Hematopoietic multipotent progenitor cell treated with erythropoietin and hydrocortisone succinate and interleukin-3 and kit ligand, for 15 days (in vitro differentiated cells): ENCODE measurements at places on chromosomes 11 and 22.
A peak's percentile ranks its signal among the peaks of the same experiment; 100 is the strongest.

- DNase-seq, result no peak
Observed at GRCh38 chr11:118051136-118051610, 25.7 kb upstream of the TMPRSS4 start.

DNA sequence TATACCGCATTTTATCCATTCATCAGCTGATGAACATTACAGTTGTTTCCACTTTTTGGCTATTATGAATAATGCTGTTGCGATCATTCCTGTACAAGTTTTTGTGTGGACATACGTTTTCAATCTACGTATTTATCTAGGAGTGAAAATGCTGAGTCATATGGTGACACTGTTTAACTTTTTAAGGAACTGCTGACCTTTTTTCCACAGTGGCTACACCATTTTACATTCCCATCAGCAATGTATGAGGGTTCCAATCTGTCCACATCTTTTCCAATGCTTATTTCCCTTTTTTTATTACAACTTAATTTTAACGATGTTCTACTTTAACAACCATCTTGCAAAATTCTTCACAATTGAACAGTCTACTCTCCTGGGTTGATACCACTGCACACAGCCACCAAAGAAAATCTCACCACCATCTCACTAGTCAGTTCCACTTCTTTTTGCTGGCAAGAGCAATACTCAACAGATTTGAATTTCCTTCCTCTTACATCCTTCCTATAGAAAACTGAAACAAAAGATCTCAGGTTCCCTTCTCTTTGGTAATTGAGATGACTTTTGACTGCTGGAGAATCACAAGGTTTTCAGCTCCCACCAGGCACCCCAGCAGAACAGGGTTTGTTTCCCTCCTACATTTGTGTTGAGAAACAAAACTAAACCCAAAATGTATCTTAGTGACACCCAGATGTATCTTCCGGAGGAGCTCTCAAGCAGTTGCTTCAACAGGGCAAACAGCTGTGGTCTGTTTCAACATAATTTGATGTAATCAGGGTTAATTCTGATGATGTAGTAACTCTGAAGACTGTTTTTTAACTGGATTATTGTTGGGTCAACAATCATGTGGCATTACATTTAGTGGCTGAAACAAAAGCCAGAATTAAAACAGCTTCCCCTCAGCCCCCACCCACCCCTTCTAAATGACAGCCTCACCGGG is 7.0 kb upstream of the GAB2 start:
- DNase-seq, result no peak

DNA sequence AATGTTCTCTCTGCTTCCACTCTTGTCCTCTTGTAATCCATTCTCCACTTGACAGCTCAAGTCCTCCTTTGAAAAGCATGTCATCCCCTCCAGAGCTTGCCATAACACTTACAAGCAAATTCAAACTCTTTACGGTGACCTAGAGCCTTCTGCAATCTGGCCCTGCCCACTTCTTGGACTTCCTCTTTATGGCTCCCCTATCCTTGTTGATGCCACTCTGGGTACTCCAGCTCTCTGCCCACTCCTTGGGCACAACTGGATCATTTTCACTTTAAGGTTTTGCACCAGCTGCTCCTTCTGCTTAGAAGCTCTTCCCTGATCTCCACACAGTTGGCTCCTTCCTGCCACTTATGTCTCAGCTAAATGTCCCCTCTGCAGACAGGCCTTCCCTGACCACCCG is 217.9 kb downstream of the DSCAML1 start:
- no peak for DNase-seq

- DNase-seq, result no peak
Observed at GRCh38 chr22:44634426-44635321, 67.3 kb upstream of the PRR5 start.

- no peak for DNase-seq
Observed at GRCh38 chr11:93498161-93498560, 45.0 kb downstream of the SMCO4 start.

DNA sequence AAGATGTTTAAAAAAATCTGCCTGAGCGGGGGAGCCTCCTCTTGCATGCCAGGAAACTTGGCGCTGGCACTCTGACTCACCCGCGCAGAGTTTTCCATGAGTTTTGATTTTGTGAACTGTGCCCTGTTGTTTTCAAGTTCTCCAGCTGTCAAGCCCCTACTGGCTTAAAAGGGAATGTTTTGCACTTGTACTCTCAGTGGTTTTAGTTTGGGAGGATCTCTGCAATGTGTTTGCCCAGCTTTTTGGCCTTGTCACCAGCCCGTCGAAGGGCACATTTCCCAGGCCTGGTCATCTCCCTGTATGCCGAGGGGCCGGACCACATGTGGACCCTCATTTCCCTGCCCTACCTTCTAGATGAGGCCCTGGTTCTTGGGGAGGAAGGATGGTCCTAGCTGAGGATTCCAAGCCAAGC is 12.2 kb downstream of the MRGPRF start:
- DNase-seq, result no peak

GRCh38 chr11:116579857-116580727 is 192.7 kb downstream of the BUD13 start:
- DNase-seq, result no peak

- DNase-seq, result peak; percentile 51
Observed at GRCh38 chr11:96464700-96465307, 75.0 kb downstream of the JRKL start.

- DNase-seq, result no peak
Observed at GRCh38 chr11:16987205-16987568, 27.0 kb downstream of the PLEKHA7 start.

DNA sequence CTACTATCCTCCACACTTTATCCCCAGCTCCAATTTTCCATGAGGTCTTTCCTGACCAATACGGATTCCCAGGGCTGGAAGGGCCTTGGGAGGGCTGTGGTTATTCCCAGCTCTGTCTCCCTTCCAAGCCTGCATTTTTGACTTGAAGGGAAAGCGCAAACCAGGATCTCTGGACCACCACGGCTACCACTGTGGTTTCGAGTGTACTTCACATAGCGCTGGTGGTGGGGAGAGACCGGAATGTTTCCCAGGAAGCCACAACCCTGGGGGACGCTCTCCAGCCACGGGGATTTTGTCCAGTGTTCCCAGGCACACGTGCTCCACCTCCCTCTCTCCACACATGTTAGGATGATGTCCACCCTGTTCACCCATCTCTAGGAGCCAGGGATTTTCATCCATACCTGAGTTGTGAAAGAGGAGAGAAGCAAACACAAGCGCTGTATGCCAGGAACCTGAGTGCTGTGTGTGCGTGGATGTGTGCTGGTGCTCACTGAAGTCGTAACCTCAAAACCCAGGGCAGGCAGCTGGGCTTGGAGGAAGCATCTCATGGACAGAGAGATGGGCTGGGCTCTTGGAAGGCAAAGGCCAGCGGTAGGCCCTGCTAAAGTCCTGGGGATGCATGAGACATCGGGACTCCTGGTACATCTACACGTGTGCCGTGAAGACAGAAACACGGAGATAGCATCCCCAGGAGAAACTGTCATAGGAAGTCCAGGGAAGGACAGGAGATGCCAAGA is 1.3 kb upstream of the NPTXR start:
- no peak for DNase-seq

GRCh38 chr11:41970681-41971080 is 511.2 kb upstream of the LRRC4C start:
- no peak for DNase-seq

- DNase-seq, result no peak
Observed at GRCh38 chr11:75490221-75491181, 35.2 kb downstream of the GDPD5 start.

DNA sequence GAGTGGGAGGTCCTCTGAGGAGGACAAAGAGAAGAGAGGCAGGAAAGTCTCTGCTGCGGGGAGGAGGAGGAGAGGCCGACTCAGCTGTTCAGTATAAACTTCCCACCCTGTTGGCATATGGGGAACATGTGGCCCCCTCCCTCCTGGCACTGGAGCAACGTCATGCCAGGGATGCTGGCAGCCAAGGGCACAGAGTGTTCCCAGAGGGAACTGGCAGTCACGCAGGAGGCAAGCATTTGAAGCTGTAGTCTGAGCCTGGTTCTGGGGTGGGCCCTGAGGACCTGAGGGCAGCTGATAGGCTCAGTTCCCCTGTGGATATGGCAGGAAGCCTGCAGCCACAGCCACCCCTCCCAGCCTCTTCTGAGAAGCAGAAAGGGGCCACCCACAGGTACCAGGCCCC is 67.1 kb upstream of the TSPAN18 start:
- DNase-seq, result no peak

DNA sequence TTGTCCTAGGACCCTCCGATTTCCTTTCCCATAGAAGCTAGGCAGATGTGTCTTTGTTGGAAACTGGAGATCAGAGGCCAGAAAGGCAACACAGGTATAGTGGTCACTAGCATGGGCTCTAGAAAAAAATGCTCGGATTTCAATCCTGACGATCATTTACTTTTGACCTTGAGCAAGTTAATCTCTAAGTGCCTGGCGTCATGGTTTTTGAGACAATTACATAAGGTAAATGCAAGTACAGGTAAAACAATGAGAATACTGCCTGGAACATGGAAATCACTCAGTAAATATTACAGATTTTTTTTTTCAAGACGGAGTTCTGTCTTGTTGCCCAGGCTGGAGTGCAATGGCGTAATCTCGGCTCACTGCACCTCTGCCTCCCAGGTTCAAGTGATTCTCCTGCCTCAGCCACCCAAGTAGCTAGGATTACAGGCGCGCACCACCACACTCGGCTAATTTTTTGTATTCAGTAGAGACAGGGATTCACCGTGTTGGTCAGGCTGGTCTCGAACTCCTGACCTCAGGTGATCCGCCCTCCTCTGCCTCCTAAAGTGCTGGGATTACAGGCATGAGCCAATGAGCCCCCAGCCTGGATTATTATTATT is 1.1 kb upstream of the DENND5A start:
- no peak for DNase-seq

DNA sequence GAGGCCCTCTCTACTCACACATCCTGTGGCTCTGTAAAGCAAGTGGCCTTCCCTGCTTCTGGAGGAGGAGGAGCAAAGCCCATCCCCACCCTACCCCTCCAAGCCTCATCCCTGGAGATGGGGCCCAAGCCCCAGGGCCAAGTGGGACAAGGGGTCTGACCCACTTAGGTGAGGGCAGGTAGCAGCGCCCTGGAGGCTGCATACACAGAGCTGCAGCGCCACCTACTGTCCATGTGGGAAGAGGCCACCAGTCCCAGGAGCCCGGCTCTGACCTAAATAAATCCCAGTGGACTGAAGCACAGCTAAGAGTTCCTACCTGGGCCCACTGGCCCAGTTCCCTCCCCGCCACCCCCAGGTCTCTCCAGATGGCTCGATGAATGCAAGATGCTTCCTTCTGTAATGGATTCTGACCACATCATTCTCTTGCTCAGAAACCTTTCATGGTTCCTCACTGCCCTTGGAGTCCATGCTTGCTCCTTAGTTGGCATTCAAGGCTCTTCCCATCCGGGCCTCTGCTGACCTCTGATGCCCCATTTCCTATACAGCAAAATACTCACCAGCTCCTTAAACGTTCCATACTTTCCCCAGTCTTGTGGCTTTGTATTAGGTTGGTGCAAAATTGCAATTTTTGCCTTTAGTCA is 62.1 kb downstream of the THAP12 start:
- DNase-seq, result peak; percentile 78

- DNase-seq, result no peak
Observed at GRCh38 chr22:39028281-39028680, 7.4 kb downstream of the APOBEC3D start.

- peak; percentile 73 for DNase-seq
Observed at GRCh38 chr22:26367402-26368245, 61.4 kb upstream of the ASPHD2 start.

DNA sequence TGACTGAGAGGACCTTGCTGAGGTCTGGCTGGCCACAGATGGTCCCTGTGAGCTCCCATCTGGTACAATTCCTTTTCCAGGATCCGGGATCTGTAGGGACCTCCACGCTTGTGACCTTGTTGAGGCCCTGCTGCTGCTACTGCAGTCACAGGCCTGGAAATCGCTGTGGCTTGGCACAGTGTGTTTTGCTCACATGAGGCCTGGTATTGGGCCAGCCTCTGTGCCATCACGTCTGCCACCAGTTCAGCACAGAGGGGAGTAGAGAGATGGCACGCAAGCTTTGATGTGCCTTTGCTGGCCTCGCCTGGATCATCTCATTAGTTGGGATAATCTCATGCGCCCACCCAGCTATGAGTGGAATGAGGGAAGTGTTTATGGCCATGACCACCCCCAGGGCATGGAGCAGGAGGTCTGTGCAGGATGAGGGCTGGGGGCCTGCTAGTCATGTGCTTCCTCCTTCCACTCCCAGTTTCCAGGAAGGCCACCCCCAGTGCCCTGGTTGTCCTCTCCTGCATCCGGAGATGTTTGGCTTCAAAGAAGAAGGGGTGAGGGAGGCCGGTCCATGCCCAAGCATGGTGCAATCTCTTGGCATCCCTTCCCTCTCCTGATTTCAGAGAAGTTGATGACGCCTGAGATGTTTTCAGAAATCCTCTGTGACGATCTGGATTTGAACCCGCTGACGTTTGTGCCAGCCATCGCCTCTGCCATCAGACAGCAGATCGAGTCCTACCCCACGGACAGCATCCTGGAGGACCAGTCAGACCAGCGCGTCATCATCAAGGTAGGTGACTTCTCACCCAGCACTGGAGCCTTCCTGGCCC is 22.4 kb downstream of the DERL3 start:
- no peak for DNase-seq

- no peak for DNase-seq
Observed at GRCh38 chr11:61507962-61508861, at the start of gene LRRC10B. Gene LRRC10B (plus strand): TSS chr11:61508749. CDS start chr11:61508999, 250 bp downstream.

- no peak for DNase-seq
Observed at GRCh38 chr11:65557280-65558001, 718 bp downstream of the LTBP3 start.

DNA sequence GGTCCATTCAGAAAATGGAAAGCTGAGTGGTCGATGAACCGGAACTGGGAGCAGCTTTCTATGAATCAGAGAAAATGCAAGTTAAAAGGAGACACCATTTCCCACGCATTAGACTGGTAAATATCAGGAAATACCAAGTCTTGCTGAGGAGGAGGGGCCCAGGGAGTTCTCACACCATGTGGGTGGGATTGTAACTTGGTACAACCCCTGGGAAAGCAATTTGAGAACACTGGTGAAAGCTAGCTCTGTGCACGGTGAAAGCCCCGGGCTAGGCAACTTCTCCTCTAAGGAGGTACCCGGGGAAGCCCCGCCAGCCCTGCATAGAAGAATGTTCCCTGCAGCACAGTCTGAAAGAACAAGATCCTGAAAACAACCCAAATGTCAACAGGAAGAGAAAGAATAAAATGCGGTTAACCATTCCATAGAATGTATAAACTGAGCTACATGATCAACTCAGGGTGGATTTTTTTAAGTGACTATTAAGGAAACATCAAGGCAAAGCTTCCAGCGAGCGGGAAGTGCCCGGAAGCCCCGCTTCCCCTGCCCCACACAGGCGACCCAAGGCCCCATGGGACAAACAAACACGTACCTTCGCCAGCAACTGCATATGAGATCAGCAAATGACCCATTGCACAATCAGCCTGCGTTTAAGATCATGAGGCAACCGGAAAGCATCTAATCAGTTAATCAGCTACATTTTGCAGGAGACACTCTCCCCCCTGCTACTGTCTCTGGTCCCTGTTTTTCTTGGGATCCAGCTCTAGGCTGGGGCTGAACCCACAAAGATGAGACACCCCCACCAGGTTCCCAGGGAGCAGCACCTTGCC is 11.3 kb downstream of the SHANK2 start:
- no peak for DNase-seq

- DNase-seq, result no peak
Observed at GRCh38 chr11:19458231-19458630, 217.5 kb upstream of the E2F8 start.
